Activated naive CD8-positive, alpha-beta T cell treated with anti-CD3 and anti-CD28 coated beads, Interleukin-2, amount 50 U/mL, for 16 hours (primary cell): ENCODE measurements at places on chromosomes 5 and 9.

DNA sequence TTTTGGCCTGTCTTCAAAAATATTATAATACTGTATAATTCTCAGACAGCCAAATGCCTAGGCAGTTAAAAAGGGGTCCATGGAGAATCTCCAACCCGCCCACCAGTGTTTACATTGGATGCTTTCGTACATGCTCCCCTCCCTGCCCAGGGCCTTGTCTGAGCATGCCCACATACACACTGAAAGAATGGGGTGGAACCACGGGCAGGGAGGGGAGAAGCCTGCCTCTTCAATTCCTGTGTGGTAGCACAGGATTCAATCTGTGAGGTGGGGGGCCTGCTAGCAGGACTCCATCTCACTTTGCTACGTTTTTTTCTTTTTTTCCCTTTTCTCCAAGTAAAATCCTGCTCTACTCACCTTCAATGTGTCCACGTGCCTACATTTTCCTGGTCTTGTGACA, 314.7 kb upstream of the GRAMD2B start:
- DNase-seq: no peak

DNA sequence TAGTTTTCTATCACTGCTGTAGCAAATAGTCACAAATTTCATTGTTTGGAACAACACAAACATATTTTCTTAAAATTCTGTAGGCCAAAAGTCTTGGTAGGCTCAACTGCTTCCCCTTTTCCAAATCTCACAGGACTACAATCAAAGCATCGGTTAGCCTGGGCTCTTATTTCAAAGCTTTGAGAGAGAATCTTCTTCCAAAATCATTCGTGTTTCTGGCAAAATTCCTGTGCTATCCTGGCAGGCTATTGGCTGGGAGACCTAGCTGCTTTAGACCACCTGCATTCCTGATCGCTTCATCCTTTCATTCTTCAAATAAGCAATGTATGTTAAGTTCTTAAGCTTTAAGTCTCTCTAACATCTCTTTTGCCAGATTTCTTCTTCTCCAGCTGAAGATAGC, 629.8 kb upstream of the CDH18 start:
- no peak for DNase-seq

- no peak for DNase-seq
Observed at GRCh38 chr5:144711172-144711571, 540.5 kb downstream of the KCTD16 start.

DNA sequence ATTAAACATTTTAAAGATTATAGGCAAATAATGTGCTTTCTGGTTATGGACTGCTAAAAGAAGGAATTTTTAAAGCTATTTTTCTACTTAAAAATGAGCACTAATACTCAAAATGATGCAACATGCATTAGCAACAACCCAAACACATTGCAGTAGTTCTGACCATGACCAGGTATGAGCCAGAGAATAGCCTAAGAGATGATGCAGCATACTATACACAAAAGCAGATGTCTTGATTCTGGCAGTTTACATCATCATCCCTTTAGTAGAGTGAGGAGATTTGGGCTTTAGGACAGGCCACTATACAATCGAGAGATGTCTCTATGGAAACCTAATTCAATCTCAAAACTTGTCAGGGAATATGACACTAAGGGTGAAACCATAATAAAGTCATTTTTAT, 307.1 kb downstream of the PRR16 start:
- no peak for DNase-seq

DNA sequence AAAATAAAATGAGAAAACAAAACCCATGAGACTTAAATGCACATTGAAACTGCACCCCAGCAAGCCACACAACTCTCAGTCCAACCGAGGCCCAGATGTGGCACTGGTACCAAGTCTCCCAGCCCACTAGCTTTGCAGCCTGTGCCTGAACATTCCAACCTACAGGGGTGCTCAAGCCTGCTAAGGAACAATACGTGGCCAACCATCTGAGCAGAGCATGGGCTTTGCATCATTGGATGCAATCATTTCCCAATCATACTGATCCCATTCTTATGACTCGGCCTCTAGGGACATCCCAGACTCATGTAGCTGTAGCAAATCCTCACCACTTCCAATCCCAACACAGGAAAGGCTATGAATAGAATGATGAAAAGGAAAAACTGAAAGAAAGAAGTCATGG, 297.2 kb downstream of the SPOCK1 start:
- DNase-seq: no peak

DNA sequence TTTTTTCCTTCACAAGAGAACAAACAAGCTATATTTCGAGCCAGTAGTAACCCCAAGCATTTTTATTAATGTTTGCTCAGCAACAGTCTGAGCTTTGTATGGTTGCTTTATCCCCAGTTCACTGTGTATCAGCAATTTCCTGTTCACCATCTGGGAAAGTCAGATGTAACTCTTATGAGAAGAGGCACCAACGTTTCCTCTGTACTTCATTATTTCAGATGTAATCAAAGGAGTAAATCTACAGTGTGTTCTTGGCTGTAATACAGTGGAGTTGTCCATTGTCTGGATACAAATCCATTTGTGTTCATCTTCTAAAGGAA, 340.2 kb downstream of the ARRDC3 start:
- DNase-seq: no peak

DNA sequence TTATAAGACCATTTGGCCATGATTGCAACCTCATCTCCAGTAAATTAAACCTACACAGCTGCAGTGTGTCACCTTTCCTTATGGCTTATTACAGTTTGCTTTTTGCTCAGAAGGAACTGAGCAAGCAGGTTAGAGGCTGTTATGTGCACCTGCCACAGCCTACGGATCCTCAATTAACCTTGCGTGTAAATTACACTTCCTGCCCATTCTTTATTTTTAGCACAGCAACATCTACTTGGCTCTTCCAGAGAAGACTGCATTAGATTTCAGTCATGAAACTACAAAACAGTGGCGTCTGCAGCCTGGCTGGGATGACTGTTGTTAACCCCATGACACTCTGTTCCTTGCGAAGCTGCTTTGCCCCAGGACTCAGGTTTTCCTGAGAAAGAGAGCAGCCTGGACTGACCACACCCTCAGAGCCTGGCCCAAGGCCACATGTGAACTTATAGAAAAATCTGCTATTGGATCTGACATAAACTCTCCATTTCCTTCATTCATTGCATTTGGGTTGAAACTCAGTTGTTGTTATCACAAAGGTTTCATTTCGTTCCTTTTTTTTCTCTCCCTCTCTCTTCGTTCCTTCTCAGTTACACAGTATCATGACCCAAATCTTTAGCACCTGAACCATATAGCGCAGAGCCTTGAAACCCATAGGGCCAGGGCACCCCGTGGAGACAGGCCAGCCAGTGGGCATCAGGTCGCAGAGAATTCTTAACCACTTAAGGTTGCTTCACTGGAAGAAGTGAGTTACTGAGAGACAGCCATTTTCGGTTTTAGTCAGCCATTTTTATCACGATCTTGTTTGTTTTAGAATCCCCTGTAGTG, 138.6 kb downstream of the PALM2AKAP2 start:
- DNase-seq: no peak

DNA sequence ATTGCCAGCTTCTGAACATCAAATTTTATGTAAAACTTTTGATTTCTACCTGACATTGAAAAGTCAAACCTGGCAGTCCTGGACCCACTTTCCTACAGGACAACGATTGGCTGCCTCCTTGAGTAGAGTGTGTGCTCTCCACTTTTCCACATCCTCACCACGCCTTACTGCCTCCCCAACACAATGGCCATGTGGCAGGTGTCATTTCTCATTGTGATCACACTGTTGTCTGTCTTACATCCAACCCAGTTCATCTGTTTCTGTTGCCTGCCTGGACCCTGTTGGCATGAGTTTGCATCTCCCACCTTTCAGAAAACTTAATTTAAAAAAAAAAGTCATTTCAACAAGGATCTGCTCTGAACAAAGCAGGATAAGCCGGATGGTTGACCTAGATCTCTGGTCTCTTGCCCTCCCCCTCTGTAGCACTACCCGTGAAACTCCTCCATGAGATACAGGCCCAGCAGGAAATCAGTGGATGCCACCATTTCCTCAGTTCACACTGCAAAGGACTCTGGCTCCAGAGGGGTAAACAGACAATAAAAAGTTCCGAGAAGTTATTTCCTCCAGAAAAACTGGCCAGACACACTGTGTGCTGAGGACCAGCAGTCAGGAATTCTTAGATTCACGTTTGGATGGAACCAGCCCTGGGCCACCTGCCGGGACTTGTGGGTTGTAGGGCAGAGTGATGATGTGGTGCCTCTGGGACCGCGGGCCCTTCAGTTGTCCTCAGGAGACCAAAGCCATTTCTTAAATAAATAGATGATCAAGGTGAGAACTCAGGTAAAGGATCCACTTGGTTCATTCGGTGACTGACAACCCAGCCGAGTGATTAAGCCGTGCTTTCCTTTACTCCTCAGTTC, 48.6 kb downstream of the AMBP start:
- DNase-seq: no peak

GRCh38 chr9:109289931-109290330, 30.9 kb downstream of the EPB41L4B start:
- DNase-seq: no peak

GRCh38 chr5:157947156-157947555, 88.2 kb upstream of the CLINT1 start:
- no peak for DNase-seq

DNA sequence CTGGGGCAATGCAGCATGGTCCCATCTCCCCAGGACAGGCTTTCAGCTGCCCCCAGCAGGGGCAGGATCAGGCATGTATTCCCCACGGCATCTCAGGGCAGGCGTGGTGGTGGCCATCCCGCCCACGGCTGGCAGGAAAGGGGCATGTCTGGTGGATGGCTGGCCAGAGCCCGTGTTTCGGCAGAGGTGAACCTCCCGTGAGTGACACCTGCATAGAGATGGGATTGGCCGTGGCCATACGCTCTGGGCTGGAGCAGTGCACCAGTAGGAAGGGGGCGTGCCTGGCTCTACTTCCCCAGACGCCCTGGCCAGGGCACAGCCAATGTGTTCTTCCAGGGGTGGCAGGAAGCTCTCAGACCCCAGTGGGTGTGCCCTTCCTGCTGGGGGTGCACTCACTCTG, 139.1 kb downstream of the ZNF354C start:
- DNase-seq: no peak

DNA sequence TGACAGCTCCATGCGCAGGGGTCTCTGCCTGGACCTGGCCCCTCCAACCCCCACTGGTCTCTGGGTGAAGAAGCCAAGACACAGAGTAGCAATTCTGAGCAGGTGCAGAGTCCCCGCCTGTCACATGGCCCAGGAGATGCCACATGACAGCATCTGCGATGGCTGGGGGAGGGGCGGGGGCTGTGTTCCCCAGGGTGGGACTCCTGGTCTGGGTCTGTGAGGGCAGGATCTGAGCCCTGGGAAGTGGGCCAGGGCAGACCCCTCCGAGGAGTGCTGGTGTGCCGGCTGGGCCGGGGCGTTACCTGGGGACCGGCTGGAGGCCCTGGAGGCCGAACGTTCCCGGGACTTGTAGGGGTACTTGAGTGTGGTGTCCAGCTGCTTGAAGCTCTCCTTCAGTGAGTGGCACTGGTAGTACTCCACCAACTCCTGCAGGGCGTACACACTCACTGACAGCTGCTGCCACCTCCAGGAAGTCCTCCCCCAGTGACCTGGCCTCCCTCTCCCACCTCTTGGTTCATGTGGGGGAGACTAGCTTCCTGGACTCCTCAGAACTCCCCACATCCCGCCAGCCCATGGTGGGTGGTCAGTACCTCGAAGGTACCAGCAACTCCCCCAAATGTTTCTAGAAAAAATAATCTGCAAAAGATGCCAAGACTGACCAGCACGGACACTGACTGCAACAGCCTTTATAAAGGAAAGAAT, 32.1 kb upstream of the SARDH start:
- no peak for DNase-seq

GRCh38 chr5:73030531-73030930, 74.7 kb downstream of the FCHO2 start:
- DNase-seq: no peak

- no peak for DNase-seq
Observed at GRCh38 chr9:111909444-111909843, 12.8 kb downstream of the UGCG start.

DNA sequence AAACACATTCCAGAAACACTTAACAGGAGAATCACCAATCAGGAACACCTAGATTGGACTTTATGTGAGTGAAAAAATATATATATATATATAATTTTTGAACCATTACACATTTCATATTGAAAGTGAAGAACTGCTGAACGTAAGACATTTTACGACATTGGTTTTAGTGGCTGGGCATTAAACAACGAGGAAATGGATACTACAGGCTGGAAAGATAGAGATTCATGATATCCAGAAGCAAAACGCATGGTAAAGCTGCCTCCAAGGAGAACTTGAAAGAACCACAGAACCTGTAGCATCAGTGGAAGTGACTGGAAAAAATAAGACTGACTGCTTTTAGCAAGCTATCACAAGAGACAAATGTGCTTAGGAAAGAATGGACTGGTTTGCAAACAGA, 13.2 kb upstream of the NDUFS4 start:
- DNase-seq: no peak

DNA sequence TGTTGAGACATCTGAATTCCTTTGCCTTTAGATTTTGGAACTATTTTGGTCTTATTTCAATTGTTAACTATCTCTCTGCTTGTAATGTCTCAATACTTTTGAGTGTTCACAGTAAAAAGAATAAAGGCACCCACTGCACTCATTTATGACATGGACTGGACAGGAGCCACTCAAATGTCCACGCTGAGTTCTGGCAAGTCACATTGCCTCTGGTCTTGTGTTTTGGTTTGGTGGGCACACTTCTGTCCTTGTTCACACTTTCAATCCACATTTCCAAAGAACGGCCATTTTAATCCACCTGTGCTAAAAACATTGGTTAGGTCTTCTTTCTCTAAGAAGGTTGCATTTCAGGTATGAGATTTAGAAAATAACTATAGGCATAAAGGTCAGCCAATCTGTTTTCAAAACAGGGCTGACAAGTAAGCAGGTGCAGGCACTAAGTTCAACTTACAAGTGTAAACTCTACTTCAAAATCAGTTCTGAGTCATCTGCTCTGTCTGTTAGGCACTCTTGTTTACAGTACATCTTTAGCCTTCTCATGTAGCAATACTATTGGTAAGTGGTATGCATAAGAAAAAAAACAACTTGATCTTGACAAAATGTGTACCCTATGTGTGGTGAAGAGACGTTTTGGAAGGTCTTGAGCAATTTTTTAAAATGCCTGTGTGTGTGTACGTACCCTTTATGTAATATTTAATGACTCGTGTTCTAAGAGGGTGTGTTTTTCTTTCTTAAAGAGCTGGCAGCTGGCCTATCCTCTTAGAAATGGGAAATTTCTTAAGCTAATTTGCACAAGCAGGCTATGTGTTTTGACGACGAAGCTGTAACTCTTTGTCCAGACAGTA, 31.5 kb upstream of the ZFAND5 start:
- no peak for DNase-seq
